ENCODE measurements at places on chromosomes 2 and 18.

DNA sequence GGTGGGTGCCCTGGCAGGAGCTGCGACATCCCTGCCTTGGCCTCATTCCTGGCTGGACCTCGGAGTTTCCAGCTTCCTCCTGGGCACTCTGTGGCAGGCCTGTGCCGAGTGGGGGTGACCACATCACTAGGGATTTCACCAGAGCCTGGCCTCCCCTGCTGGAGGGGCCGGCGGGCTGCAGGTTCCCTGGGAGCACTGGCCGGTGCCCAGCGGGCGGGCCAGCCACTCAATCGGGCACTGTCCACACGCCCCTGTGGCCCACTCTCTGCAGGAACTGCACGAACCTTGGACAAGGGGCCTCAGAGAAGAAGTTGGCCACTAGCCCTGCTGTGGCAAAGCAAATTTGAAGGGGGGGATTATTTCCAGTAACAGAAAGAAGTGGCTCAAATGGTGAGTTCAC, 110.7 kb upstream of the APCDD1 start:
- no peak for DNase-seq

DNA sequence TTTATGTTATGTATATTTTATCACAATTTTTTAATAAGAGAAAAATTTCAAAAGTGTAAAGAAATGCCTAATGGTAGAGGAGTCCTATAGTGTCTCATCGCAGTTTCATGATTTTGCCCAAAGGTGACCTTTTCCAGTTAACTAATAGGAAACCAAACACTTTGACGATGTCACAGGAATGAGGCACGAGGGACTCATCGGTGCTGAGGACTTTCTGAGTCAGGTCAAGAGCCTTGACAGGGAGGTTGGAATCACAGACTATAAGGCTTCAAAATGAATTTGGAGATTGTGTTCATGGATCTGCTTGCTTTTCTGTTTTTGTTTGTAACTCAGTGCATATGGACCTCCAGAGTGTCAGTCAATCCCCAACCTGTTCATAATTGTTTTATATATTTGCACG, 15.1 kb upstream of the RTTN start:
- DNase-seq: no peak

- no peak for DNase-seq
Observed at GRCh38 chr2:114039677-114040076, 149.8 kb downstream of the ACTR3 start.

DNA sequence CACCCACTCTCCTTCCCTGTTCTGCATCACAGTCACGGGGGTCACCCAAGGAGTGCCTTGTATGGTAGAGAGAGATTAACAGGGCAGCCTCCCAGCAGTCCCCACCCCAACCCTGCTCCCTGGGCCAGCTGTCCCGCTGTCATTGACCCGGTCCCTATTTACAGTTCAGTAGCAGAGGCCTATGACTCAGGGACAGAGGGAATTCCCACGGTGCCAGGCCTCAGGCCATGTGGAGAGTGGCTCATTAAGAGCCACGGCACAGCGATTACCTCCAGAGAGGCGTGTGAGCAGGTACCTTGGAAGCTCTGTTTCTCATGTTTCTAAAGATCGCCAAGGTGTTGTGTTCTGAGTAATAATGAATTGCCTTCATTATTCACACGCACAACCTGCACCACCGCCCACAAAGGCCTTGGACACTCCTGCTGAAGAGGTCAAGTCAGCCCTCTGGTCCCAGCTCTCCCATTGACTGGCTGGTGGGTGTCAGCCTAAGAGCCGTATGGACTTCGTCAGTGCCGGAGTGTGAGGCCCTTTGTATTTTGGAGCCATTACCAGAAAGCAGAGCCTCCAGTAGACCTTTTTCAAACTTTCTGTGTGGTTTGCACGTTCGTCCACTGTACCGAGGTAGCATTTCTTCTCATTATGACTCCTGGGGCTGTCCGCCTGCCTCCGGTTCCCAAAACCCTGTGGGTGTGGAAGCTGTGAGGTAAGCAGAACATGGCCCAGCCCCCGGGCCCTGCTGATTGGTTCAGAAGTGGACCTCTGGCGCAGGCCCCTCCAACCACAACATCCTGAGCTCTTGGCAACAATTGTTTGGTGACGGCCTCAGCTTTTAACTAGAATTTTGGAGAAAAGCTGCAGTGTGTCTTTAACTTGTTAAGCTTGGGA, 47.0 kb downstream of the SERTAD2 start:
- DNase-seq: peak; percentile 91

GRCh38 chr2:147083664-147084063, 761.2 kb upstream of the ACVR2A start:
- DNase-seq: no peak

- no peak for DNase-seq
Observed at GRCh38 chr2:45721150-45721549, 69.7 kb downstream of the PRKCE start.

GRCh38 chr2:240162939-240163714, 22.7 kb upstream of the OTOS start:
- DNase-seq: no peak

- DNase-seq: no peak
Observed at GRCh38 chr2:231047274-231047922, 9.3 kb upstream of the PSMD1 start.

GRCh38 chr18:11989174-11989573, 7.9 kb downstream of the IMPA2 start:
- DNase-seq: no peak

GRCh38 chr2:38794235-38794946, 16.4 kb downstream of the GEMIN6 start:
- DNase-seq: no peak

DNA sequence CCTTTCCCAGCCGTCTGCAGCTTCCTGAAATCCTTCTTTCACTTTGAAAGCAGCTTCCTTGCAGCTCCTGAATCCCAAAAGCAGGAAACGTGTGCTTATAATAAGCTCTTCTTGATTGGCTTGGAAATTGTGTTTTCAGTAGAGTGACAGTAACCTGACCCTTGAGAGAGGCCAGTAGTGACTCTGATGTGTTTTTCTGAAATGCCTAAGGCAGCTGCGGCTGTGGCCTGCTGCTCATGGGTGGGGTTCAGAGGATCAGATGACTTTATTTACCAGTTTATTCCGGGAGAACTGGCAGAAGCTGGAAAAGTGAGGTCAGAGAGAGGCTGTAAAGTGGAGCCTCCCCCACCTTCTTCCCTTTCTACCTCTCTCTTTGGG, 31.9 kb upstream of the RPIA start:
- DNase-seq: no peak

DNA sequence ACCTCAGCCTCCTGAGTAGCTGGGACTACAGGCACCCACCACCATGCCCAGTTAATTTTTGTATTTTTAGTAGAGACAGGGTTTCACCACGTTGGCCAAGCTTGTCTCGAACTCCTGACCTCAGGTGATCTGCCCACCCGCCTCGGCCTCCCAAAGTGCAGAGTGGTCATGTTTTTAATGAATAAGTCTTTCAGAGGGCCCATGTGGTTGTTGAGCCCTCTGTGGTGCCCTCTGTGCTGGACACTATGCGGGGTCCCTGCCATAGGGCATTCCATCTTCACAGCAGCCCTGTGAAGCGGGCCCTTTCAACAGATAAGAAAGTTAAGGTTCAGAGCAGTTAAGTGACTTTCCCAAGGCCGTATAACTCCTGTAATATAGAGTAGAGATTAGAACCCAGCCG, 25.9 kb downstream of the MYO7B start:
- DNase-seq: no peak

DNA sequence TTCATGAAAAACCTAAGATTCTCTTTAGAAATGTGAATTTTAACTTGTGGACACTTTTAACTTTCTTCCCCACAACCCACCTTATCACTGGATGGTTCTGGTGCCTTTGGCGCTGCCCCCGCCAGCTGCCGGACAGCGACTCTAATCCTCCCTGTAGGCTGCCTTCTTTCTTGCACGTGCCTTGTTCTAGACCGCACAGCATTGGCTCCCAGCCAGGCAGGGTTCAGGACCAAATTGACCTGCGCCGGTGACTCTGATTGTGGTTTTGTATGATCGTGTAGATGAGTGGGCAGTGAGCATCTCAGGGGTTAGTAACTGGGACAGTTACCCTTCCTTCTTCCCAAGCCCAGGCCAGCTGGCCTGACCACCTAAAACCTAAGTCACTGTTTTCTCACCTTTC, 106.8 kb downstream of the ASAP2 start:
- no peak for DNase-seq

DNA sequence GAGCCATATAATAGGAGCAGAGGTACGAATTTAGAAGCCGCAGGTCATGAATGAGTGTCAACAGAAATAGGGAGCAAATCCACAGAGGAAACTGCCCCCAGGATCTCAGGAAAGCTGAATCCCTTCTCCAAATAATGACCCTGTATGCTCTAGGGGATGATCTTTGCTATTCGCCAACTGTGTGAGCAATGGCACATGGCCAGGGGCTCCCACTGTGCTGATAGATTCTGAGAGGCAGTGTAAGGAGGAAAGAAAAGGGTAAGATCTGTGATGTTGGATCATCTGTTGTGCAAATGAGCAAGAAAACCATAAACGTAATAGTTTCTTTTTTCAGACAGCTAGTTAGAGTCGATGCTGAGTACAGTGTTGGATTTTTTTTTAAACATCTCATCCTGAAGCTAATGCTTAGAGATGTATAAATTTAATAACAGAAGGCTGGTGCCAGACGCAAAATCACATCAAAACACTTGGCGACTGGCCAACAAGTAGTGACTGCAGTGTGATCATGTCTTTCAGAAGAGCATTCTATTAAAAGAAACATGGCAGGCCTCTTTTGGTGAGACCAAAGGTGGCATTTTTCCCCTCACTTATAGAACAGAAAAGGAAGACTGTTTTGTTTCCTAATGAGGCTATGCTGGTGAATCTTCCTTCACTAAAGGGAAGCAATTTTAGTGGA, 77.4 kb downstream of the ABCA12 start:
- DNase-seq: no peak

DNA sequence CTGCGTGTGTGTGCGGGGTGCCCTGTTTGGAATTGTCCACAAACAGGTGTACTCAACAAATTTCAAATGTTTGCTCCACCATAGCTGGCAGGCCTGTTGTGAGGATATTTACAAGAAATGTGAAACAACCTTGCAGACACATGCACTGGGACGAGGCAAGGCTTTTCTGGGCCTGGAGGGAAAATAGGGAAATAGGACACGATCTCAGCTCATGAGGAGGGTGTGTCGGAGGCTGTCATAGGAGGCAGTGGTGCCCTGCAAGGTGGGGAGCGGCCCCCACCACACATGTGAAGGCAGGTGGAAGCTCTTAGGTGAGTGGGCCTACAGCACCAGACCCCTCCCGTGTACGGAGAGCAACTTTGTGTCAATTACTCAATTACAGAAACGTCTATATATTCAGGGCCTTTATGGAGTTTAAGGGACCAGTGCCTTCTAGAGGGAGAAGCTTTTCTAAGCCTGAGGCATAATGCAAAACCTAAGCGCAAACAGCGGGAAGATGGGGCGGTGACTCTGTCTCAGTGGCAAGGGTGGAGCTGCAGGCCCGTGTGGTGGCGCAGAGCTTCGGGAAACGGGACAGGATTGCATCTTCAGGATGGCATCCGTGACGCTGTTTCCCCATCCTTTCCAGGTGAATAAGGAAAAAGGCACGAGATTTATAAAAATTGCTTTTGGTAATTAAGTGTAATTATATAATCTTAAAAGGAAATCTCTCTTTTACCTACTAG, 48.0 kb downstream of the RNF144A start:
- DNase-seq: no peak

DNA sequence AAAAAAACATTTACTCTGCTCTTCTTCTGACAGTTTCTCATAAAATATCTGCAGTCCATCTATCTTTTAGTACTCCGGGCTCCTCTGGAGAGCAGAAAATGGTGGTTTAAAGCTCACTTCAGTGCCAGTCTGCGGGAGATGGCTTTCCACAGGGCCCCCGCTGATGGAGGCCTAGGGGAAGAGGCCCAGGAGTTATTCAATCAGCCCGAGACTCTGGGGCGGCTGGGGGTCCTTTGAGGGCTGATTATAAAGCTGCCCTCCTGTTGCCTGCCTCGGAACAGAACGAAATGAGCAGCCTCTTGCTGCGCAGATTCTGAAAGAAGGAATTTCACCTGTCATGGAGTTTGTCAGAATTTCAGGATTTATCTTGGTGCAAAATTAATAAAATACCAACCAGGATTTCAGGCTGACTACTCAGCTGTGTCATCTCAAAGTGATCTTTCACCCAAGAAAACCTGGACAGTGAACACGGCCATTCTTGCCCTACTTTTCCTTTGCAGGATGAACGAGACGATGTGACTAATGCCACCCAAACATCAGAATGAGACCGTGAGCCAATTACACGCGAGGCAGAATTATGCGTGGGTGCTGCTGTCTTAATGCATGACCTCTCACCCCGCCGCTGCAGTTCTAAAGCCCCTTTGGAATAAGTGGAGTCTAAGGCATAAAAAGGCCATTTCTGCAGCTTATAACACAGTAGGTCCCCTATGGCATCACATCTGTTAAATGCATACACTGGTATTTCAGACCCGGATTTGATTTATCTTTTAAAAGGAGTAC, 273.8 kb downstream of the ZNF521 start:
- no peak for DNase-seq

GRCh38 chr2:130915595-130916437, 79.1 kb downstream of the ARHGEF4 start:
- DNase-seq: no peak

DNA sequence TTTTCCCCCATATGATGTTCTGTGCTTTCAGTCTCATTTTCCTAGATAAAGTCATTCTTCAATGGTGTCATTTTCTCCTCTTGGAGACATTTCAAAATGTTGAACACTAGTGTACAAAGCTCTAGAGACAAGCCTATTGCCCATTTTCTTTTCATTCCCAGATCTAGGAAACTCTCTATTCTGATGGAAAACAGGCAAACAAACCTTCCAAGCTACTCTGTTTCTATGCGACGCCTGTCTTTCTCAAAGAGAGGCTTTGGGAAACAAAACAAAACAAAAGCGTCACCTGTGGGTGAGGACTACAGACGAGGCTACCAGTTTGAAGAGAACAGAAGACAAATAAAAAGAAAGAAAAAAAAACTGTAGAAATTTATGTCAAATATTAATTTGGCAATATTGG, 311.0 kb downstream of the CBLN2 start:
- DNase-seq: no peak

GRCh38 chr18:34957119-34957863, 83.9 kb upstream of the MAPRE2 start:
- DNase-seq: no peak

DNA sequence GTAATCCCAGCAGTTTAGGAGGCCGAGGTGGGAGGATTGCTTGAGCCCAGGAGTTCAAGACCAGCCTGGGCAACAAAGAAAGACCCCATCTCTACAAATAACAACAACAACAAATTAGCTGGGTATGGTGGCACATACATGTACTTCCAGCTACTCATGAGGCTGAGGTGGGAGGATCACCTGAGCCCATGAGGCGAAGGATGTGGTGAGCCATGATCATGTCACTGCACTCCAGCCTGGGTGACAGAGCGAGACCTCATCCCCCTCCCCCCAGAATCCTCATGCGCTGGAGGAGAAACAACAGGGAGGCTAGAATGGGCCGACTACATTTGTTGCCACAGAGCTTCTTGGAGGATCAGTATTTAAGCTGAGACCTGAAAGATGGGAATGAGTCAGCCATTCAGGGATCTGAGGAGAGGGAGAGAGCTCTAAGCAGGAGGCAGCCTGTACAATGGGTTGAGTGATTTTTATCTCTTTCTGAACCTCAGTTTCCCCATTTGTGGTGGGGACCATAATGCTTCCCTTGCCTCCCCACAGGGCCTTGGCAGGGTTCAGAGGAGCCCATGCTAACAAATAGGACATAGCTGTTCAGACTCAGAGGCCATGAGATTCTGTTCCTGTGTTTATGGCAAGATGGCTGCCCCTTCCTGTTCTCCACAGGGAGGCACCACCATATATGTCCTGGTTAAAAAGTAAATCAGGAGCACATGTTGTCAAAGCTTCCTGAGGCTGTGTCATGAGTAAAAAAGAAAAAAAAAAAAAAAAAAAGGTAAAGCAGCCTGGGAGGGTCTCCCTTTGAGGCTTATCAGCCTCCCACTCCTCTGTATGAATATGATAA, 131.4 kb upstream of the HAAO start:
- no peak for DNase-seq

GRCh38 chr2:10320575-10320931, 17.8 kb downstream of the HPCAL1 start:
- DNase-seq: no peak

All from CD4-positive, alpha-beta T cell treated with Interleukin-10 for 1 hour (primary cell).